ENCODE measurements at places on chromosomes 1 and 21.

DNA sequence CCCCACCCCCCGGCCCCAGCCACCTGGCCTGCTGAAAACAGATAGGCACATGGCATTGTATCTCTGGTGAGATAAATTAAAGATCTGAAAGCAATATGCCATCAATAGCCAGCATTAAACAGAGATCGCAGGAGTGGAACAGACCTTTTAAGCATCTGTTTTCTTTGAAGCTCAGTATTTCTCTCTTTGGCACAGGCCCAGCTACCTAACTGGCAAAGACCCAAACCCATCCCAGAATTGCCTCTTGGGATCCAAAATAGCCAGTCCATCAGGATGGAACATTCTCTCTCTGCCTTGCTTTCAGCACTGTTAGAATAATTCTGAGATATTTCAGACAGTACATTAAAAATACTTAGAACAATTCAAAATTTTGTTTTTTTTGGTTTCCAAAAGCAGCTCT, 46.0 kb downstream of the KCNJ6 start:
- no peak for DNase-seq

DNA sequence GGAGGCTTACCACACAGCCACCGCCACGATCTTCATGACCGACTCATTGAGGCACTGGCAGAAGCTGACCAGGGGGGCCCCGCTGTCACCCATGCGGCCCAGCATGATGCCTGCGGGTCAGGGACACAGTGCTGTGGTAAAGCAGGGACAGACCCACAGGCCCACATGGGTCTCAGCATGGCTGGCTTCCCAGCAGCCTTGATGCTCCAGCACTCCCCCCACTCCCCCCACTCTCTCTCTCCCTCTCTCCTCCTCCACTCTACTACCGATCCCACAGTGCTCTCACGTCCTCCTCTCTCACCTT, 31.4 kb downstream of the PODN start:
- DNase-seq = no peak

GRCh38 chr1:203325026-203325417, 19.7 kb downstream of the BTG2 start:
- DNase-seq = no peak

DNA sequence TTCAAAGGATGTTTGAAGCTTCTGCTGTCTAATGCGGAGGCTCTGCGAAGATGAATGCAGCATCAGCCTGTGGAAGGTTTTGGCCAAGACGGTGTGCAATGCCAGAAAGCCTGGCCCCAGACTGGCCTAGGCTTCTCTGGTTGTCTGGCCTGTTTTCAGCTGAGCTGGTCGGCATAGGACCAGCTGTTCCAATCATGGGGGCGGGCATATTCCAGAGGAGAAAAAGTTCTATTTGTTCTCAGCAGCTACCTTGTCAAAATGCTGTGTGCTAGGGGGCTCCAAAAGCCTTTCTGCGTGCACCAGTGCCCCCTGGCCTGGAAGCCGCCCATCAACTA, 57.6 kb downstream of the TGFB2 start:
- no peak for DNase-seq

- DNase-seq = peak; percentile 28
Measured at GRCh38 chr1:46219551-46220520, 16.7 kb downstream of the LURAP1 start.

GRCh38 chr21:33332143-33332542, 7.4 kb downstream of the IFNAR1 start:
- DNase-seq = no peak

- peak; percentile 69 for DNase-seq
Measured at GRCh38 chr1:23168079-23168444, 594 bp downstream of the LUZP1 start.

- DNase-seq = no peak
Measured at GRCh38 chr1:161491472-161491871, 13.8 kb upstream of the FCGR2A start.

DNA sequence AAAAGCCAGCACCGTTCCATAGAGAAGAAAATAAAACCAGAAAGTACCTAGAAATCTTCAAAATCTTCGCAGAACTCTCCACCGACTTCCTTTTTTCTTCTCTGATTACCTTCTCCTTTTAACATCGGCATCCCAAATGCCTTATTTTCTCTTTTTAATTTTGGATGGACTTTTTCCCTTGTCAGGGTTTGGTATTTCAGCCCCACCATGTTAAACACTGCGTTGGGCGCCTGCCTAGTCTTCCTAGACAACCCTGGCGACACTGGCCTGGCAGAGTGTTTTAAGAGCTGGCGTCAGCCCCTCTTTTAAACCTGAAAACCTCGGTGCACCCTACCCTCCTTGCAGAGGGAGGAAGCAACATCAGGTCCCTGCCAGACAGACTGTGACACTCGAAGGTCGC, 66.0 kb upstream of the EFHD2 start:
- peak; percentile 70 for DNase-seq

DNA sequence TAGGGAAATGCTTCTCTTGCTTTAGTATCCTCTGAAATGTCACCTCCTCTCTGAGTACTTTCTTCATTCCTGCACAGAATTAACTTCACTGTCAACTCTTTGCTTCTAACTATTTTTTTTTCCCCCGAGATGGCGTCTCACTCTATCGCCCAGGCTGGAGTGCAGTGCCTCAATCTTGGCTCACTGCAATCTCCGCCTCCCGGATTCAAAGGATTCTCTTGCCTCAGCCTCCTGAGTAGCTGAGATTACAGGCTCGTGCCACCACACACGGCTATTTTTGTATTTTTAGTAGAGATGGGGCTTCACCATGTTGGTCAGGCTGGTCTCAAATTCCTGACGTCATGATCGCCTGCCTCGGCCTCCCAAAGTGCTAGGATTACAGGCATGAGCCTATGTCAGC, 1.4 kb upstream of the PLPP3 start:
- DNase-seq = no peak
